Skin of body (tissue), 3 donors: ENCODE measurements at places on chromosomes 5 and 9. TPM values are rescaled to one million over a fixed set of nuclear protein-coding genes. Genes with fewer than 3 reads are reported as not detected.

GRXCR2 gene
- not detected for total RNA-seq

STK32A gene
- 5.0 TPM for total RNA-seq

AMACR gene
- total RNA-seq: 5.6 TPM

NUDT2 gene
- 17.3 TPM for total RNA-seq

PCSK1 gene
- under 0.01 TPM for total RNA-seq
